ENCODE measurements at places on chromosomes 7 and 10. TPM values are rescaled to one million over a fixed set of nuclear protein-coding genes. Genes with fewer than 3 reads are reported as not detected.

DNAH11 gene
- total RNA-seq = under 0.01 TPM

SFTPA1 gene
- not detected for total RNA-seq

NEURL1 gene
- under 0.01 TPM for total RNA-seq

SPACDR gene
- 2.6 TPM for total RNA-seq

ZNF746 gene
- 32.6 TPM for total RNA-seq

ANKRD30A gene
- total RNA-seq = not detected

GDF2 gene
- not detected for total RNA-seq

Data from smooth muscle cell of trachea (primary cell).